ENCODE measurements at places on chromosomes 6 and 20. TPM values are rescaled to one million over a fixed set of nuclear protein-coding genes. Genes with fewer than 3 reads are reported as not detected.

Gene SNAP25
- 5.6 TPM for total RNA-seq

Gene CAGE1
- 0.25 TPM for total RNA-seq

Gene RAET1L
- total RNA-seq, result not detected

Gene TMEM217
- 6.8 TPM for total RNA-seq

Gene NDRG3
- total RNA-seq, result 25.4 TPM

Gene MOG
- total RNA-seq, result not detected

Gene AGER
- 39.0 TPM for total RNA-seq

Gene PEDS1
- total RNA-seq, result 17.9 TPM

Gene GSTA2
- not detected for total RNA-seq

Gene TINAG
- total RNA-seq, result not detected

Gene PLCB1
- total RNA-seq, result 3.4 TPM

Gene ULBP2
- total RNA-seq, result 1.5 TPM

Gene PPP2R5D
- total RNA-seq, result 51.3 TPM

Gene PACRG
- not detected for total RNA-seq

Gene VSTM2L
- 0.60 TPM for total RNA-seq

Gene FBXO9
- 77.2 TPM for total RNA-seq

Gene NELFE
- 71.5 TPM for total RNA-seq

Gene ETV7
- 1.4 TPM for total RNA-seq

Gene OPRM1
- not detected for total RNA-seq

Gene COL19A1
- total RNA-seq, result 0.26 TPM

Gene HNF4A
- total RNA-seq, result not detected

Gene PLCB4
- total RNA-seq, result not detected

Gene DEFB132
- not detected for total RNA-seq

Gene PNLDC1
- 0.37 TPM for total RNA-seq

Gene ARMH2
- not detected for total RNA-seq

Gene IL17A
- 2.8 TPM for total RNA-seq

Gene CYP21A2
- total RNA-seq, result 1.1 TPM

Gene BCAS1
- not detected for total RNA-seq

Gene C6orf118
- total RNA-seq, result not detected

Gene UBE2C
- 197 TPM for total RNA-seq

Gene PRICKLE4
- total RNA-seq, result 0.29 TPM

Gene KIF25
- total RNA-seq, result not detected

Gene GPX5
- not detected for total RNA-seq

Gene CASS4
- total RNA-seq, result 3.5 TPM

Gene IP6K3
- total RNA-seq, result not detected

Gene CD83
- 26.6 TPM for total RNA-seq

Gene BPIFA3
- total RNA-seq, result not detected

Gene SMLR1
- not detected for total RNA-seq

Gene PABPC1L
- total RNA-seq, result 138 TPM

Gene PGC
- total RNA-seq, result not detected

Gene CST2
- total RNA-seq, result not detected

Gene CGA
- total RNA-seq, result not detected

Gene ECT2L
- not detected for total RNA-seq

Gene PAK5
- total RNA-seq, result not detected

All from activated T-cell treated with anti-CD3 and anti-CD28 coated beads, Interleukin-2, amount 50 U/mL, for 72 hours (primary cell).